ENCODE measurements at places on chromosomes 5 and 9. TPM values are rescaled to one million over a fixed set of nuclear protein-coding genes. Genes with fewer than 3 reads are reported as not detected.

The LECT2 gene
- not detected for total RNA-seq

The SLC1A3 gene
- 19.5 TPM for total RNA-seq

The GABRA6 gene
- not detected for total RNA-seq

The PCDHGA7 gene
- total RNA-seq, result 0.97 TPM

The SMIM33 gene
- total RNA-seq, result not detected

The CCL28 gene
- 0.28 TPM for total RNA-seq

The IFNA4 gene
- total RNA-seq, result not detected

The CCDC192 gene
- not detected for total RNA-seq

The COL5A1 gene
- total RNA-seq, result 11.3 TPM

The FOXD4L6 gene
- not detected for total RNA-seq

GRCh38 chr5:33937707-33938506, 1.7 kb downstream of the RXFP3 start:
- DNase-seq, result no peak
- no peaks in the 10 kb centered on the region for H3K36me3 ChIP-seq
- H3K4me1 ChIP-seq, result peaks cover 10% of the 10 kb centered on the region
- no peak overlapping the region for H3K27ac ChIP-seq
- no peaks in the 10 kb centered on the region for H3K27me3 ChIP-seq

- H3K36me3 ChIP-seq, result no peaks in the 10 kb centered on the region
- H3K27me3 ChIP-seq, result no peaks in the 10 kb centered on the region
- no peaks in the 10 kb centered on the region for H3K4me1 ChIP-seq
- no peak overlapping the region for H3K27ac ChIP-seq
- no peak overlapping the region for H3K4me3 ChIP-seq
- DNase-seq, result no peak
Measured at GRCh38 chr5:153676406-153676805, 185.9 kb downstream of the GRIA1 start.

DNA sequence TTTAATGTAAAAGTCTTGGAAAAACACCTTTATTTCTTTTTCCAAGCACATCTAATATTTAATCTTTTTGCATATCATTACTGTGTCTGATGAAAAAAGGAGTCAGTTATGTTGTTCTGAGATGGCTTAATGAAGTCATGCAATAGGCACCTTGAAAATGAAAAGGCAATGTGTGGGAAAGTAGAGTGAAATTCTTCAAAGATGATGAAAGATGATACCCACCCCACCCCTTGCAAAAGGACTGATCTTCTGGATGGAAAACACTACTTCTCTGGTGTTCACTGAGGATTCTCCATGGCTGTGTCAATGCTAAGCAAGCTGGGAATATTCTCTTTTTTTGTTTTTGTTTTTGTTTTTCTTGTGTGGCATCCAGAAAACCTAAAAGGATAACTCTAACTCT, 47.9 kb upstream of the TRPC7 start:
- H3K36me3 ChIP-seq, result no peaks in the 10 kb centered on the region
- H3K4me1 ChIP-seq, result no peaks in the 10 kb centered on the region
- DNase-seq, result no peak
- no peak overlapping the region for H3K4me3 ChIP-seq
- H3K27ac ChIP-seq, result no peak overlapping the region
- no peaks in the 10 kb centered on the region for H3K27me3 ChIP-seq

DNA sequence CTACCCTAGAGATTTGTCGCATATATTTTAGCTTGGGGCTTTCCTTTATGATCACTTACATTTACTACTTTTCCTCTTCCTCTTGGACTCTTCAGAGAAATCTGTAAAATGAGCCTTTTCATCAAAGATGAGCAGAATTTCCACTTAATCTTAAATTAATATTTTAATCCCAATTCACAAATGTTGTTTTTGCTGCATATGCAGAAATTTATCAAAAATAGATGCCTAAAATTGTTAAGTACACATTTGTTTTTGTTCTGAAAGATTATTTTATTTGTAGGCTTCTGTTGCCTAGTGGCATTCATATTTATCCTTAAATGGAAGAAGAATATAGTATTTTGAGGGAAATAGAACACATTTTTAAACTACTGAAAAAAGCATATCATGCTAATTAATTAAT, 168.6 kb downstream of the CDH9 start:
- no peak overlapping the region for H3K27ac ChIP-seq
- H3K36me3 ChIP-seq, result no peaks in the 10 kb centered on the region
- H3K27me3 ChIP-seq, result no peaks in the 10 kb centered on the region
- no peak for DNase-seq

GRCh38 chr5:168268949-168269936, 22.2 kb upstream of the WWC1 start:
- no peak overlapping the region for H3K27ac ChIP-seq
- H3K4me3 ChIP-seq, result peak overlapping the region; percentile 40
- DNase-seq, result peak; percentile 75
- no peaks in the 10 kb centered on the region for H3K4me1 ChIP-seq
- no peaks in the 10 kb centered on the region for H3K27me3 ChIP-seq

DNA sequence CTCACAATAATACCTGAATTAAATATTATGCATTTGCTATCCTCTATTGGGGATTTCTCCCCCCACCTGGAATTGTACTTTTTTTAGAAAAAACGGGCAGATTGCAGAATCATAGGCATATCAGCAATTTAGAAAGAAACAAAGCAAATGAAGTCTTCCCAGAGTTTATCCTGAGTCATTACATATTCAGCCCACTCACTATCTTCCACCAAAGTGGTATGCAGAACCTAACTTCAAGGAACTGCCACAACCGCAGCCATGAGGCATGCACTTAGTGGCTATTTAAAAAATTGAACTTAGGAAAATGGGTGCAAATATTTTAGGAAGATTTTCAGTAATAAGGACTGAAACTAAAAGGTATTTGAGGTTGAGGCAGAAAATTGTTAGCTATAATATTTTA, 48.6 kb downstream of the UBAP1 start:
- peaks cover 22% of the 10 kb centered on the region for H3K36me3 ChIP-seq
- H3K27ac ChIP-seq, result no peak overlapping the region

GRCh38 chr9:111036946-111037345, 1.3 kb downstream of the LPAR1 start:
- H3K27ac ChIP-seq, result no peak overlapping the region
- no peak for DNase-seq
- H3K4me3 ChIP-seq, result peak overlapping the region; percentile 66
- H3K4me1 ChIP-seq, result no peaks in the 10 kb centered on the region

DNA sequence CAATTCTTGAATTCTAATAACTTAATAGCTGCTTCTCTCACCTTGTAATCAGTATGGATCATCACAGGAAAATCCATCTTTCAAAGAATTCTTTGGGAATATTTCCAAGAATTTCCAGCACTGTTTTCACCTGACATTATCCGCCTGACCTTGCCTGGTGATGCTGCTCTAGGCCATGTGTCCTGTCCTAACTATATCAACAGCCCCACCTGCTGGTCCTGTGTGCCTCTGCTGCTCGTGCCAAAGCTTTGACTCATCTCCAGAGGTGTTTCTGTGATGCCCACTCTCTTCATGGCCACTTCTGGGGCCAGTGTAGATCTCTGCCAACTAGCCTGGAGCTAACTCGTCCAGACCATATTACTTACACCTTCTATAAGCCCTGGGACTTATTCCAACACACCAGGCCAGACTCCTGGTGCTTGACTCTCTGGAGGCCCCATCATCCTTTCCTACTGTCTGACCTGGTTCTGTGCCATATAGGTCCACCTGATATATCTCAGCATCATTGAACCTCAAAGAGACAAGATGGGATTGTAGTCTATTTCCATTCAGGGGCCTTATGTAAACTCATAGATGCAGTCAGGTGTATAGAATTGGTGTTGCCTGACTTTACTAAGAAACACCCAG, 67.5 kb upstream of the CKMT2 start:
- no peaks in the 10 kb centered on the region for H3K36me3 ChIP-seq
- DNase-seq, result no peak
- H3K27ac ChIP-seq, result no peak overlapping the region
- H3K27me3 ChIP-seq, result no peaks in the 10 kb centered on the region
- H3K4me1 ChIP-seq, result no peaks in the 10 kb centered on the region

GRCh38 chr9:137520614-137521404, 29.4 kb downstream of the PNPLA7 start:
- H3K27me3 ChIP-seq, result no peaks in the 10 kb centered on the region
- no peaks in the 10 kb centered on the region for H3K36me3 ChIP-seq
- DNase-seq, result no peak
- H3K27ac ChIP-seq, result no peak overlapping the region
- H3K4me1 ChIP-seq, result peaks cover 4% of the 10 kb centered on the region
- H3K4me3 ChIP-seq, result no peak overlapping the region

DNA sequence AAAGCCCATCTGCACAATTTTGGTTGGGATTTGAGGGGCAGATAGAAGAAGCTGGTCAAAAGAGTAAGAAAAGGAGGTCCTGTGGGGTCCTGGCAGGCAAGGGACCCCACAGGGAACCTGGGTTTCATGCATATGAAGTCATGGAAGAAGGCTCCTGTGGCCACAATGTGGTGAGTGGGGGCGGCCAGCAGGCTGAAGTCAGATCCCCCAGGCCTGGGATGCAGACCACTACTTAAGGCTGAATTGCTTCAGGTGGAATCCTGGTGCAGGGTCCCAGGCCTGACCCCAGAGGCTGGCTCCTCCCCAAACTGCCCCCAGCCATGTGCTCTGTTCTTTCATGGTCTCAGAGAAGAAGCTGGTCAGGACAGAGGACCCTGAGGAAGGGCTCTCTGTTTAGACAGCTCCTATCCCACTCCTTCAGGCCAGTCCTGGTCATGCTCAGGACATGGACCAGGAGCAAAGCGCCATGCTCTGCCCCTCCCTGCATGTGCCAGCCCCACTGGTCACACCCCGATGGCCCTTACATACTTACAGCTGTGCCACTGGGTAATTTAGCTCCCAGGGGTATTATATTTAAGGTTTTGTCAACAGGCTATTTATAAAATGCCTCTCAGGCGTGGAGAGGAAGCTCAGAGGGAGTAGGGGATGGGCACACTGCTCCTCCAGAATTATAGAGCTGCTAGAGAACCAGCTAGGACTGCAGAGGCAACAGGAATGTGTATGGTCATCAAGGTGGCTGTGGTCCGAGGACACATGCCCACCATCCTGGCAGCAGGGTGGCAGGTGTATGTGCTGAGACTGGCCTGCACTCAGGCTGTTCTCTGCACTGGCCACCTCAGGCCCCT, 33.4 kb downstream of the C5orf15 start:
- H3K27ac ChIP-seq, result no peak overlapping the region
- H3K4me3 ChIP-seq, result no peak overlapping the region
- no peaks in the 10 kb centered on the region for H3K27me3 ChIP-seq

- no peak overlapping the region for H3K27ac ChIP-seq
- H3K4me1 ChIP-seq, result peaks cover 4% of the 10 kb centered on the region
- no peak for DNase-seq
- no peaks in the 10 kb centered on the region for H3K27me3 ChIP-seq
Measured at GRCh38 chr9:37923118-37923795, 19.3 kb upstream of the SLC25A51 start.

- H3K27ac ChIP-seq, result no peak overlapping the region
- no peaks in the 10 kb centered on the region for H3K4me1 ChIP-seq
- DNase-seq, result peak; percentile 67
- no peaks in the 10 kb centered on the region for H3K27me3 ChIP-seq
Measured at GRCh38 chr9:16136961-16137360, 584.1 kb downstream of the CCDC171 start.

DNA sequence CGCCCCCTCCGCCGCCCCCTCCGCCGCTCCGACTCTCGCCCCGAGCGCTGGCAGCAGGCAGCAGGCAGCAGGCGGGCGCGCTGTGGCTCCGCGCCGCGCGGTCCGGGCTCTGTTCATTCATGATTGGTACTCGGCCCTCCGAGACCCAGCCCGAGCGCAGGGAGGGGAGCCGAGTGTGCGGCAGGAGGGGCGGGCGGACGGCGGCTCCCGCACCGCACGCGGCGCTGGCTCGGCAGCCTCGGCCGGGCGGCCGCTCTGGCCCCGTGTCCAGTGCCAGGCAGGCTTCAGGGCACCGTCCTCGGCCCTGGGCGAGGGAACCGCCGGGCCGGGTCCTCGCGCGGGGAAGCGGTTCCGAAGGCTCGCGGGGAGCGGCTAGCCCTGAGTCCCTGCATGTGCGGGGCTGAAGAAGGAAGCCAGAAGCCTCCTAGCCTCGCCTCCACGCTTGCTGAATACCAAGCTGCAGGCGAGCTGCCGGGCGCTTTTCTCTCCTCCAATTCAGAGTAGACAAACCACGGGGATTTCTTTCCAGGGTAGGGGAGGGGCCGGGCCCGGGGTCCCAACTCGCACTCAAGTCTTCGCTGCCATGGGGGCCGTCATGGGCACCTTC, at the start of gene KCNIP1:
TSS of gene KCNIP1 (plus strand) at position 31 of the 607 bp plus-strand sequence.
- H3K36me3 ChIP-seq, result no peaks in the 10 kb centered on the region
- H3K4me3 ChIP-seq, result peak within 1 kb of the TSS; percentile 46
- no peak for DNase-seq
- H3K4me1 ChIP-seq, result no peaks in the 10 kb centered on the region
- H3K27me3 ChIP-seq, result peaks cover 15% of the 10 kb centered on the region
- H3K27ac ChIP-seq, result no peak within 1 kb of the TSS

DNA sequence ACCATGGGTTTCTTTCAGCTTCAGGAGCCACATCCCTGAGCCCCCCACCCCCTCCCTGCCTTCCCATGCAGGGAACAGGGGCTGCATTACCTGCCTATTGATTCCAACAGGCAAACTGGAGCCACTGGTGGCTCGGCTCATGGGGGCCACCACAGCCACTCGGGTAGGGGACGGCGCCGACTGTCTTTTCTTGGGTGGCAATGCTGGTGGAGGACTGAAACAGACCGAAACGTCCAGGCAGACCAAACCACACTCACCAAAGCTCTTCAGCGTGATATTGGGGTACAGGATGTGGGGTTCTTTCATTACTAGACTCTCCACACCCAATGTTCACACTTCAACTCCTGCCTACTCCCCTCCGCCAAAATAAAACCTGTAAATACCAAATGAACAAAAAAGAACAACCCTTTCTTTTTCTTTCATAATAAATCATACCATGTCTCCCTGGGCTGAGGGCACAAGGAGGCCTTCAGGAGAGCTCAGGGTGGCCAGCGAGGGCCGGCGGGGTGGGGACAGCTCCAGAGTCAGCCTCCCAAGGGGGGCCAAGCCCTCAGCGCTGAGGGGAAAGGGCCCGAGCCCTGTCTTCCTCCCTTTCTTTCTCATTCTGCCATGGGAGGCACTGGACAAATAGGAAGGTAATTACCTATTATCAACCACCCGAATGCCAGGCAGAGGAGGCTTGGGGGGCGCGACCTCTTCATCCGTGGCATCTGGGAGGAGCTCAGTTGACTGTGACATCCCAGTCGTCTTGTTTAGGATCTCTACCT, 83.3 kb downstream of the PRRT1B start:
- H3K4me3 ChIP-seq, result peak overlapping the region; percentile 20
- H3K4me1 ChIP-seq, result peaks cover 55% of the 10 kb centered on the region
- peaks cover 42% of the 10 kb centered on the region for H3K36me3 ChIP-seq
- no peaks in the 10 kb centered on the region for H3K27me3 ChIP-seq

- no peaks in the 10 kb centered on the region for H3K27me3 ChIP-seq
- H3K4me1 ChIP-seq, result no peaks in the 10 kb centered on the region
- H3K36me3 ChIP-seq, result no peaks in the 10 kb centered on the region
- H3K27ac ChIP-seq, result no peak overlapping the region
- no peak for DNase-seq
Measured at GRCh38 chr5:125162714-125163113, 416.3 kb upstream of the ZNF608 start.

All from psoas muscle (tissue), 8 donors.